ELF-1 (cell line): ENCODE measurements at places on chromosomes 6 and 20.

DNA sequence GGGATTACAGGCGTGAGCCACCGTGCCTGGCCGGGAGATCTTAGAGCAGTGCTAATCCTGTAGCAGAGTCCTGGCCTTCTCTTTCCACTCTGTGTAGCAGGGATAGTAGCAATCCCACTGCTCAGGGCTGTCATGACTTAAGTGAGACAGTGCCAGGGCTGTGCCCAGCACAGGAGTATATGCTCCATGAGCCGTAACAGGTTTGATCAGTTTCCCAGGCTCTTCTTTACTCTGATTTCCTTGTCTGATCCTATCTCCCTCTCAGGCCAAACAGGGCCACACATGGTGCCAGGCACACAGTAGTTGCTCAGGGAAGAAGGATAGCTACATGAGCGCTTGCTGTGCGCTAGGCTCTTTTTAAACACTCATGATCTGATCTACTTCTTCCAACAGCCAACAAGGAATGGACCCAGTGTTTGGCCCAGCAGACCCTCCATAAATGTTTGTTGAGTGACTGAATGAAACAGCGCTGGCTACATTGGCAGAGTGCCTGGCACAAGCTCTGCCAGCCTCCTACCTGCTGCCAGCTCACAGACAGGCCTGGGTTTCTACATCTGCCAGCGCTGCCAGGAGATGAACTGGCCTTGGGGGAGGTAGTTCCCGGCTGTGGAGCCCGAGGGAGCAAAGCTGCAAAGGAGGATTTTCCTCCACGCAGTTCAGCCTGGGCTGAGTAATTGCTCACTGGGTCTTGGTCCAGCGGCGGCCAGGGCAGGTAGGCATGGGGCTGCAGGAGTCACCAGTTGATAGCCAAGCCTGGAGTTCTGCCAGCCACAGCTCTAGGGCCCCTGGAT is 36.9 kb downstream of the SNAI1 start:
- no peak for DNase-seq

DNA sequence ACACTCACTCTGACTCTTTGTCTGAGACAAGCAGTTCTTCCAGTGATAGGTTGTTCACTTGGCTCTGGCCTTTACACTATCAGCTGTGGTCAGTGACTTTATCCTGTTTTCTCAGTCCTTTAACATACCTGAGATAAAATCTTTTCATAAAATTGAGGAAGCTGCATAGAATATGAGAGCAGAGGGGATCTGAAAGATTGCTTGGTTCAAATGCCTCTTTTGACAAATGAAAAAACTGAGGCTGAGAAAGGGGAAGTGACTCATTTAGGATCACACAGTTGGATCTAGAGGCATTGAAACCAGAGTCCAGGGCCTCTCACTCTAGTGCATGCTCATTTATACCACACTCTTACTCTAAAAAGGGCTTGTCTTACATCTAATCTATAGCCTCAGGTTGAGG is 277.0 kb upstream of the TBX18 start:
- DNase-seq, result no peak

DNA sequence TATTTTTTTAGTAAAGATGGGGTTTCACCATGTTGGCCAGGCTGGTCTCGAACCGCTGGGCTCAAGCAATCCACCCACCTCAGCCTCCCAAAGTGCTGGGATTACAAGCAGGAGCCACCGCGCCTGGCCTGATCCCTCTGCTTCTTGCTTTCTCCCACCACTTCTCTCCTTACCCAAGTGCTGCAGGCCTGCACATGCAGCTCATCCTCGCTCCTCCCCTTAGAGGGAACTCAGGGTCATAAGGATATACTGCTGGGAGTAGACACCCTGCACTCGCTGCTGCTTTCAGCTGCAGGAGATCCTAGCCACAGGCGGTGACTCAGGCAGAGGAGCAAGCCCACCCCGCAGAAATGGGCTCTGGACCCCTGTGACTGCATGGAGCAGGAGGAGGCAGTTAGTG is 40.0 kb upstream of the FANCE start:
- no peak for DNase-seq

DNA sequence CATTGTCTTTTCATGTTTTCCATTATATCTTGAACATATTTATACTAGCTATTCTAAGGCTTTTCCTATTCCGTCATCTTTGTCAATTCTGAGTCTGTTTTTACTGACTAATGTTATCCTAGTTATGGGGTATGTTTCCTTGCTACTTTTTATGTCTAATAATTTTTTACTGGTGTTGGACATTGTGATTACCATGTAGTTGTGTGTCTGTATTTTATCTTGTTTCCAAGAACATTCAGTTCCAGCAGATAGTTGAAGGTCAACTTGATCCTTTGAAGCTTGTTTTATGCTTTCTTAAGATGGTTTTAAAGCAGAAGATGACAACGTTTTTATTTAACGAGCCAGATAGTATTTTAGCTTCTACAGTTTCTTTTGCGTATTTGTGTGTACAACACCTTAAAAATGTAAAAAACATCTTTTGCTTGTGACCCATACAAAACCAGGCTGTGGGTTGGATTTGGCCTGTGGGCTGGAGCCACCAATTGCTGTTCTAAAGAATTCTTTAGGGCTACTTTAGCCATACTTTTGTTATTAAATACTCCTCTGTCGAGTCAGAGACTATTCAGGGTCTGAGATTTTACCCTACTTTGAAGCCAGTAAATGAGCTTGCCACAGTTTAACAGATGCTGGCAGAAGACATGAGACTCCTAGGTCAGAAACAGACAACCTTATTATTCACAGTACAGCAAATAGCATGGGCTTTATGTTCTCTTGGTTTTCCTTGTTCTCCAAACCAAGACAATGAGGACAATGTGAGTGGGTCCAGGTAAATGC is 38.7 kb upstream of the REV3L start:
- DNase-seq, result no peak

- DNase-seq, result no peak
These were observed 19.5 kb downstream of the PHACTR2 start for GRCh38 chr6:143697076-143697800.

- no peak for DNase-seq
These were observed 29.2 kb downstream of the ID4 start for GRCh38 chr6:19866173-19866984.

DNA sequence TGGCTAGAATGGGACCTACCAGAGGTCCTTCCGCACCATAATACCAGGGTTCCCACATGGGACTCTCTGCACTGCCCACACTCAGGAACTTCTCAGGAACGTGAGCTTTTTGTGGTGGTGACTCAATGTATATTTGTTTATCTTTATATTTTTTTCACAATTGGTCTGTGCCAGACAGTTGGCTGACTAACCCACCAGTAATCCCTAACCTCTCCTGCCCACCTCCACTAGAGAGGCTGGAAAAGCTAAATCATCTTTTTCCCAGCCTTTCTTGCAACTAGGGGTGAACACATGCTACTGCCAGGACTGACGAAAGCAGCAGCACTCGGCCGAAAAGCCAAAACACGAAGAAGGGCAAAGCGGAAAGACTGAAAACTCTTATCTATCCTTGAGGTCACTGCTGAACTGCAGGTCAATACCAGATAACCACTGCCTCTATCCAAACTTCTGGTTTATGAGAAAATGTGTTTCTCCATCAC is 112.9 kb downstream of the TRERF1 start:
- no peak for DNase-seq

GRCh38 chr6:130676077-130676772 is 151.0 kb upstream of the SMLR1 start:
- DNase-seq, result peak; percentile 9
